H1 (cell line): ENCODE measurements at places on chromosomes 7 and 10.
A peak's percentile ranks its signal among the peaks of the same experiment; 100 is the strongest.

DNA sequence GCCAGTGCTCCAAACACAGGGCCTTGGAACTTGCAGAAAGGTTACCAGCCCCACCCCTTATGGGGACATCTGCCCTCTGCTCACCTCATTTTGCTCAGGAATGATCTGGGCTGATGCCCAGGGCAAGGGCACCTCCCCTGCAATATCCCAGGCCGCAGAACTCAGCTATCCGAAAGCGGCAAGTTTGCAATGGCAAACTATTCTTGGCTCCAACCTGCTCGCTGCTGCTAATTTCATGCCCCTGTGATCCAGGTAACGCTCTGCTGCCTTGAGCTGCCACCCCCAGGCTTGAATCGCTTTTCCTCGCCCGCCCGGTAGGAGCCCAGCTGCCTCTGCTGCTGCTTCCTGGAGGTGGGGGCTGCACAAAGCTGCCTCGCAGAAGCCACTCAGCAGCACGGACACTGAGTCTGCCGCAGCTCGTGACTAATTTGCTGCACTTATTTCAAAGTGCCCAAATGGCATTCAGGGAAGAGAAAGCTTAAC, 18.2 kb downstream of the SLC29A3 start:
- H3K4me1 ChIP-seq, result no peaks in the 10 kb centered on the region
- no peak overlapping the region for H3K4me3 ChIP-seq
- H3K36me3 ChIP-seq, result no peaks in the 10 kb centered on the region
- H3K27me3 ChIP-seq, result no peaks in the 10 kb centered on the region
- no peak overlapping the region for H3K27ac ChIP-seq

DNA sequence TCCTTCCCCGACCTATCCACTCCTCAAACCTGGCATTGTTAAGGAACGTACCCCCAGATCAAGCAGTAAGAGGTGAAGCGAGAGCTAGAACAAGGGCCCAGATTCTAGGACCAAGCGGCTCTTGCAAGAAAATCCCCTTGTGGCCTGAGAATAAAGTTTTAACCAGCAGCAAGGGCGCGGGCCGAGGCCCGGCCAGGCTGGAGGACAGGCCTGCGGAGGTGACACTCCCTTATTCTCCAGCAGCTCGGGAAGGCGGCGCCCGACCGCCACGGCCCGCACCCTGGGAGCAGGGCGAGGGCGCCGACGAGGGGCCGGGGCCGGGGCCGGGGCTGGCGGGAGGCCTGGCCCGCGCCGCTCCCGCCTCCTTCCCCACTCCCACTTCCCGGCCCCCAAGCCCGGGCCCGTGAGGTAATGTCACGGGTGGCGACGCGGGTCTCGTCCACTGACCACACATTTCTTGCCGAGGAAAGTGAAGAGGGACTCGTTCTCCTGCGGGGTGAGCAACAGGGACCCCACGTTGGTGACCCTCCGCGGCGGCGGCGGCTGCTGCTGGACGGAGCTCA, 551 bp downstream of the WASL start:
- peak overlapping the region; percentile 89; the same call in 1 of the 2 replicates for H3K27ac ChIP-seq
- no peaks in the 10 kb centered on the region for H3K36me3 ChIP-seq
- H3K4me1 ChIP-seq, result no peaks in the 10 kb centered on the region
- peak overlapping the region; percentile 98 for H3K4me3 ChIP-seq

DNA sequence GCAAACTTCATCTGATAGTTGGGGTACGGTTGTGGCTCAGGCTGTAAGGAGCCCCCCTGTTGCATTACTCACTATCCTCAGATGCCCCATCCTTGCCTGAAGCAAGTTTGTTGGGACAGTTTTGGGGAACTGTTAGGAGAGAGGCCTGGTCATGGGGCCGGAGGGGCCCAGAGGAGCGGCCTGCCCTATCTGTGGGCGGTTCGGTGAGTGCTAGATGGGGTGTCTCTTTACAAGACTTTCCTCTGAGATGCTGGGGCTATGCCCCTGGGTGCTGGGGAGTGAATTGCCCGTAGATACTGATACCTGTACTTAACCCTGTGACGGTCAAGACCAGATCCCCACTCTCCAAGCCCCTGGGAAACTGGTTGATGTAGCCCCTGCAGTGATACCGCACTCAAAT, 12.4 kb downstream of the CUX1 start:
- H3K36me3 ChIP-seq, result no peaks in the 10 kb centered on the region; the same call in 1 of the 2 replicates
- H3K27ac ChIP-seq, result no peak overlapping the region
- no peaks in the 10 kb centered on the region for H3K27me3 ChIP-seq
- no peak for DNase-seq

- H3K27me3 ChIP-seq, result peaks cover 4% of the 10 kb centered on the region
- H3K4me3 ChIP-seq, result peak within 1 kb of the TSS; percentile 34
- H3K36me3 ChIP-seq, result no peaks in the 10 kb centered on the region
- H3K27ac ChIP-seq, result no peak within 1 kb of the TSS
Measured at GRCh38 chr10:91632671-91633550, at the start of gene PPP1R3C. TSS of gene PPP1R3C (minus strand) at chr10:91633071. CDS start at chr10:91632969, 102 bp downstream.

DNA sequence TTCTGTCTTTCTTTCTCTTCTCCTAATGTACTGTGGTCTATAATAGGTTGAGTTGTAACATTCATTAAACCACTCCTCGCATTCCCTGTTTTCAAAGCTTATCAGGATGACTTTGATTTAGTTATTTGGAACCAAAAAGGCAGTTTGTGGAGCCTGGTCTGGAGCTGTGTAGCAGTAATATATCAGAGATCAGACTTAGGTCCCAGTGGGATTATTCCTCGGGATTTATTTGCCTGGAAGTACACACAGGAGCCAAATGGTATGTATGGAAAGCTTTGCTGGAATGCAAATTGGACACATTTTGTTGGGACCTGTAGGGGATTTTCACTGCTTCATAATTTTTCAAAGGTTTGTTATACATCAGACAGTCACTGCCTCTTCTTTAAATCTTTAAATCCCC, 40.9 kb downstream of the GBF1 start:
- no peaks in the 10 kb centered on the region for H3K36me3 ChIP-seq
- H3K27me3 ChIP-seq, result no peaks in the 10 kb centered on the region
- no peaks in the 10 kb centered on the region for H3K4me1 ChIP-seq
- H3K4me3 ChIP-seq, result no peak overlapping the region

- no peaks in the 10 kb centered on the region for H3K27me3 ChIP-seq
- DNase-seq, result peak; percentile 13
- no peak overlapping the region for H3K4me3 ChIP-seq
- H3K4me1 ChIP-seq, result peaks cover 3% of the 10 kb centered on the region
Measured at GRCh38 chr10:112701878-112702255, 248.2 kb upstream of the TCF7L2 start.

GRCh38 chr7:148304456-148304855, 286.1 kb upstream of the C7orf33 start:
- no peaks in the 10 kb centered on the region for H3K27me3 ChIP-seq
- no peaks in the 10 kb centered on the region for H3K36me3 ChIP-seq
- H3K27ac ChIP-seq, result no peak overlapping the region
- H3K4me3 ChIP-seq, result no peak overlapping the region
- DNase-seq, result no peak
- H3K4me1 ChIP-seq, result peaks cover 6% of the 10 kb centered on the region; the same call in 1 of the 2 replicates

GRCh38 chr7:105707381-105707780, 126.1 kb upstream of the EFCAB10 start:
- H3K4me3 ChIP-seq, result no peak overlapping the region
- peaks cover 3% of the 10 kb centered on the region for H3K4me1 ChIP-seq
- no peaks in the 10 kb centered on the region for H3K36me3 ChIP-seq
- DNase-seq, result no peak
- no peaks in the 10 kb centered on the region for H3K27me3 ChIP-seq

- no peaks in the 10 kb centered on the region for H3K4me1 ChIP-seq
- DNase-seq, result no peak
- no peaks in the 10 kb centered on the region for H3K27me3 ChIP-seq
- H3K4me3 ChIP-seq, result no peak overlapping the region
- no peaks in the 10 kb centered on the region for H3K36me3 ChIP-seq
- H3K27ac ChIP-seq, result no peak overlapping the region
Measured at GRCh38 chr7:94069162-94069739, 65.1 kb upstream of the BET1 start.

- no peak for DNase-seq
- no peaks in the 10 kb centered on the region for H3K36me3 ChIP-seq
- H3K27me3 ChIP-seq, result no peaks in the 10 kb centered on the region
- H3K27ac ChIP-seq, result no peak overlapping the region
- no peaks in the 10 kb centered on the region for H3K4me1 ChIP-seq
Measured at GRCh38 chr10:121722665-121723064, 124.4 kb upstream of the FGFR2 start.

GRCh38 chr7:151810441-151811232, 66.3 kb downstream of the PRKAG2 start:
- no peak overlapping the region for H3K27ac ChIP-seq
- H3K36me3 ChIP-seq, result no peaks in the 10 kb centered on the region
- H3K4me3 ChIP-seq, result no peak overlapping the region
- DNase-seq, result no peak
- H3K4me1 ChIP-seq, result peaks cover 27% of the 10 kb centered on the region
- H3K27me3 ChIP-seq, result no peaks in the 10 kb centered on the region
